ENCODE measurements at places on chromosomes 5 and 9.

GRCh38 chr9:83620841-83621636, 1.9 kb upstream of the IDNK start:
- peaks cover 23% of the 10 kb centered on the region for H3K4me1 ChIP-seq
- no peaks in the 10 kb centered on the region for H3K27me3 ChIP-seq
- H3K36me3 ChIP-seq: no peaks in the 10 kb centered on the region

- no peak overlapping the region for H3K4me3 ChIP-seq
- H3K36me3 ChIP-seq: no peaks in the 10 kb centered on the region
- H3K4me1 ChIP-seq: no peaks in the 10 kb centered on the region
Measured at GRCh38 chr9:11092974-11093373, 480.2 kb upstream of the PTPRD start.

GRCh38 chr5:111083323-111083722, 8.8 kb upstream of the WDR36 start:
- no peaks in the 10 kb centered on the region for H3K36me3 ChIP-seq
- H3K27me3 ChIP-seq: peaks cover 24% of the 10 kb centered on the region
- no peak for DNase-seq
- no peak overlapping the region for H3K27ac ChIP-seq
- no peaks in the 10 kb centered on the region for H3K4me1 ChIP-seq

- no peak overlapping the region for H3K27ac ChIP-seq
- H3K4me3 ChIP-seq: no peak overlapping the region
- DNase-seq: no peak
- peaks cover 11% of the 10 kb centered on the region for H3K4me1 ChIP-seq
- H3K27me3 ChIP-seq: no peaks in the 10 kb centered on the region
Measured at GRCh38 chr9:3569529-3569928, 43.7 kb upstream of the RFX3 start.

GRCh38 chr5:87079219-87079618, 188.5 kb upstream of the RASA1 start:
- DNase-seq: no peak
- H3K4me3 ChIP-seq: peak overlapping the region; percentile 5

Data from natural killer cell treated with Interleukin-12 subunit alpha and Interleukin-12 subunit beta and Interleukin-15 and Interleukin-18, amount 100 ng/mL, for 72 hours (primary cell).